ENCODE measurements at places on chromosomes 7 and 10.
A peak's percentile ranks its signal among the peaks of the same experiment; 100 is the strongest.

DNA sequence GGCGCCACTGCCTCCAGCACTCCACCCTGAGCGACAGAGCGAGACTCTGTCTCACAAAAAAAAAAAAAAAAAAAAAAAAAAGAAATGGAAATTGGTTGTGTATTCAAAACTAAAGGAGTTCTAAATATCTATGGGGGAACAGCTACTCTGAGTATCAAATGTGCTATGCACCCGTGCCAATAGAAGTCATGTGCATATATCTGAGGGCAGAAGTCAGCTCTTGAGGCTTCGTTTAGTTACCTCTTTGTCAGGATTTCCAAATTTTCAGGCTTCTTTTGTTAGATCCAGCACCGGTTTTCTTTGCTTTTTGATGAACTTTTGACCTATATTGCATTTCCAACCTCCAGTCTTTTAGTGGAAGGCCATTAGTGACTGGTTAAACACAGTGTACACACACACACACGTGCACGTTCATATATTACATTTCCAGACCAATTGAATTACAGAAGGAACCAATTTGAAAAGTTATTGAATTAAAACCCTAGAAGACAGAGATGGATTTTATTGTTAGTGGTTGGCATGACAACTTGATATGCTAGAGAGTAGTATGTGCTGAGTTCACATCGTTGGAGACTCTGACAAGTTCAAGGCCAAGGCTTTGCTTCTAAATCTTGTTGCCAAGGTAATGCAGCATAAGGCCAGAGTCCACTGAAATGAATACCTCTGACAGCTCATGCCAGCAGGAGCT is 33.1 kb upstream of the ADD3 start:
- no peak for DNase-seq

GRCh38 chr7:158774952-158775351 is 54.4 kb downstream of the ESYT2 start:
- DNase-seq: no peak

DNA sequence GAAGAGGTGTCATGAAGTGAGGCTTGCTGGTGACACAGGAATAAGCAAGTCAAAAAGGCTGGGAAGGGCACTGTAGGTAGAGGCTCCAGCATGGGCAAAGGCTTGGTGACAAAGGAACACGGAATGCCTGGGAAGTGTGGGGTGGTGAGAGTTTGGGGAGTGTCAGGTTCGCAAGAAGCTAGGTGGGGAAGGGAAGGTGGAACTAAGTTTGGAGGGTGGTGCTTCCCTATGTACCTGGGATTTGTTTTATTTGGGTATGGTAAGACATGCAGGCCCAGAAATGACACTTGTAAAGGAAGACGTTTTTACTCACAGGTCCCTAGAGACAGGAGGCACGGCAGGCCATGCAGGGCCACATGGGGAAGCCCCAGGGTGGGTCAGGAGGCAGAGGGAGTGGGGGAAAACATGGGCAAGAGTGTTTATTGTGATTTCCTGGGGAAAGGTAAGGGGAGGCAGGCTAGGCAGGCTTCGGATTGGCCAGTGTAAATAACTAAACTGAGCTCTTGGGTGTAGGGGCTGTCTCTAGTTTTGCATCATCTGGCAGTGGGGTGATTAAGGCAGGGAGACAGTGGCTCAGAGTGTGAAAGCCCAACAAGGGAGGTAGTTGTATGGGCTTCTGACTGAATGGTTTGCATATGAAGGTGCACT is 52.1 kb downstream of the SH2D4B start:
- no peak for DNase-seq

- DNase-seq: no peak
Measured at GRCh38 chr10:12781976-12782375, 219.5 kb downstream of the CCDC3 start.

DNA sequence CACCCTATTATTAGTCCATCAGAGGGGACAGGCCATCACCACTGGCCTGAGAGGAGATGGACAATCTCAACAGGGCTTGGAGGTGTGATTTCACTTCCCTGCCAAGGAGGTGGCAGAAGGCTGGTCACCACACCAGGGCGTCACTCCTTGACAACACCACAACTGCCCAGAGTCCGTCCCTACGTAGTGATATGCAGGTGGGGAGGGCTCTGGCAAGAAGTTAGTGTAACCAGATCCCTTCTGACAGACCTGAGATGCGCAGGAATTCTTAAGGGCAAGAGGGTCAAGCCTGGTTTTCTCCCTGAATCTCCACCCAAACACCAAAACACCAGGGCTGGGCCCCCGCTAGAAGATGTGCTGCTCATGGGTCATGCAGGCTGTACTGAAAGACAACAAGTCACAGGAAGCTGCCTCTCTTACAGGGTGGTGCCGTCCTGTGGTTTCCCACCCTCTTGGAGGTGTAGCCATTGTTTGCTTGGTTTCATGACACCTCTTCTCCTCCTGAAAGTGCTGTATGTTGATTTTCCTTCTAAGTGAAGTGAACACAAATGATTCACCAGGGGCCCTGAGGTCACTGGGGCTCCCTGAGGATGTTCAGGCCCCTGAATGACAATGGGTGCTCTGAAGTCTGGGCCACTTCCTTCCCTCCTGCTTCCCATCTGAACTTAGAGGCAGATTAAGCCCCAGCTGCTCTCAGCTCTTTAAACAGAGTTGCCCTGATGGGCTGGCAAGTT is 27.1 kb downstream of the ATXN7L1 start:
- peak; percentile 60 for DNase-seq

DNA sequence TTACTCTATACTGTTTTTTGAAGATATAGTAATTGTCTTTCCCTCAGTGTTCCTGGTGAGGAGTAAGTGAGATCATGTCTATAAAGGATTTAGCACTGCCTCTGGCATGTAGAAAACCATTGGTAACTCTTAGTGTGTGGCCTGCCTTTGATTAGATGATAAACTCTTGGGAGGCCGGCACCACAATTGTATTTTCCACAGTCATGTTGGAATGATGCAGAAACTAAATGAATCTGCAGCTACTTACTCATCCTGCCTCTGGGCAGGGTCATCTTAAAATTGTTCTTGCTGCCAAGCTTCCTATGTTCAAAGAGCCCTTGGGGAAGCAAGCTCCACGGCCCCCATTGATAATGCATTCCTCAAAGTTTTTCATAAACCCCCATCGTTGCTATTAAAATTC is 204.6 kb downstream of the ANKRD7 start:
- DNase-seq: no peak

DNA sequence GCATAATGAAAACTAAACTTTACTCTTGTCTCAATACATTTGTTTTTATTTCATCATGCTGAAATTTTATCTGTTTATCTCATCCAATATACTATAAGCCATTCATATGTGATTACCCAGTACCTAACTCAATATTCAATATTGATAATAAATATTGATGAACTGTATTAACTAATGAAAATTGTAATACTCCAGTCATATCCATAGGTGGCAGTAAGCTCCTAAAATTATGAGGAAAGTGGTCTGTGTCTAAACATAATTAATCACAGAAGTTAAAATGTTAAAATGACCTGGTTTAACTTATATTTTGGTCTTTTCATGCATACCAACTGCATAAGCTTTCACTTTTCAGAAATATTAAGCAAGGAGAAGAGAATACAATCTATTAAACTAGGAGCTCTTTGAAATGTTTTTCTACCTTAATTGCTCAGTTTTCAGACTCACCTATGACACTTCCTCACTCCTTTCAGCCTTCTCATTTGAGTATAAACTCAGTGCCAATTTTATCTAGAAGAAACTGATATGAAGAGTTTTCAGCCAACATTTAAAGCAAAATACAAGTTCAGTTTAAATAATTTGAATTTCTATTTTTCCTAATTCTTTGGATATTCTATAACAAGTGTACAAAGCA is 30.5 kb upstream of the VWDE start:
- no peak for DNase-seq
